ENCODE measurements at places on chromosomes 12 and 14.

DNA sequence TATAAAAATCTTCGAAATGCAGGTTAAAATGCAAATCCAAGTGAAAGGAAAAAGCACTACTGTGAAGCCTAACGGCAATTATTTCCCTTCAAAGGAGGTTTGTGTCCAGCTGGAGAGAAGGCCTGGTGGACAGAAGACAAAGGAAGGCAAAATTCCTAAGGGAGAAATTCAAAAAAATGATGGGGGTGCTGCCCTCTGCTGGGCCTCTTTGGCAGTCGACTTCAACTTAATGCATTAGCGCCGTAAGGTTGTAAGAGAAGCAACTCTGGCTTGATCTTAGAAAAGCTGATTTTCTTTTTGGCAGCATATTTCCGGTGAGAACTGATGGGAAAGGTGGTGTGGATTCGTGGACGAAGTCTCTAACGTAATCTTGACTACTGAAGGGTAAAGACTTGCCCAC is 34.3 kb upstream of the CHFR start:
- DNase-seq = no peak

DNA sequence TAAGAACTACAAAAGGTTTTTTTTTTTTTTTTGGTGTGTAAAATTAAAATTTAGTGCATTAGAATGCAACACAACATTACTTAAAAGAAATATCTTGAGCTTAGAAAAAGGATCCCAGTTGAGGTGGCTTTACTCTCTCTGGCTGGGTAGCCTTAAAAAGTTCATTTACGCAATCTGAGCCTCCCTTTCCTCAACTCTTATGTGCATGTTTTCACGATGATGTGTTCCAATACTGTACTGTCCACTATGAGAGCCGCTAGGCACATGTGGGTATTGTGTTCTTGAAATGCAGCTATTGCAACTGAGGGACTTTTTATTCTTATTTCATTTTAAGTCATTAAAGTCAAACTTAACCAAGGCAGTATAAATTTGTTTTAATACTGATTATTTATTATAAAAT is 460.9 kb upstream of the SYT1 start:
- no peak for DNase-seq

DNA sequence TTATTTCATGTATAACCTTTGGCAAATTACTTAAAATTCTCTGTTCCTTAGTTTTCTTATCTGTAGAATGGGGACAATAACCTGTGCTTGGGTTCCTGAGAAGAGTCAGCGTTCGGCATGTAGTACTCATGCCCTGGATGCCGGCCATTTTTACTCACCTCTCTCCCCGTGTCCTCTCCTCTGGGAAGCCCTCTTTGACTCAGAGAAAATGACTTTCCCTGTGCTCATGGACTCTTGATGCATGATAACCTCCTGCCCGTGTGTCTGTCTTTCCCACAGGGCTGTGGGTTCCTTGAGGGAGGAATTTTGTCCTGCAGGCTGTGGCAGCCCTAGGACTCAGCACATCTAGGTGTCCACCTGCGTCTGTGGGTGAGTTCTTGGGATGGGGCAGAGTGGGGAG is 5.8 kb upstream of the C1RL start:
- no peak for DNase-seq

DNA sequence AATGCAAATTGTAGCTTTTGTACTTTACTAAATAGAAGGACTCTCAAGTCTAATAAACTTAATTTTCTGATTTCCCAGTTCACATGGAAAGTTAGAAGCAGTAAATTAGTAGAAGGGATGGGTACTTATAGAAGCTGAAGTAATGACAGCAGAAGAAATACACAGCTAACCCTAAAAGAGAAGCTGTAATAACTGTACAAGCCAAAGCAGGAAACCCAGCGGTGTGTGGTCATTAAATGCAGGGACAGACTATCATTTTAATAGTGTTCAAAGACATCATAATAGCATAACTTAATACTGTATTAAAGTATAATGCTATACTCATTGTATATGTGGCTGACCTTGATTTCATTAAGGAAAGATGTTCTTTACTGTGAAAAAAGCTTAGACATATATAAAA is 74.9 kb downstream of the PCNX1 start:
- no peak for DNase-seq

DNA sequence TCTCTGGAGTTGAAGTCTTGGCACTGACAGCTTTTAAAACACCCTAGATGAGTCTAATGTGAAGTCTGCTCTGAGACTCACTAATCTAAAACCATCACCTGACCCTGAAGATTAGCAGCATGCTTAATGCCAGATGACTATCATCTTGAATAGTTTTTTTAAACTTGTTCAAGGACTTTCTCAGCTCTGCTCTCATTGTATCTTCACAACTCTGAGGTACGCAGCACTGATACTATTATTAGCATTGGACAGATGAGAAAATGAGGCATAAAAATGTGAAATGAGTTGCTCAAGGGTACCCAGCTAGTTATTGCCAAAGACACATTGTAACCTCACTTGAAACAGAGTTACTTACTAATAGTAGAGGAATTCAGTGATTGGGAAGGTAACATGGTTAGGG is 4.8 kb downstream of the SLC38A1 start:
- no peak for DNase-seq

DNA sequence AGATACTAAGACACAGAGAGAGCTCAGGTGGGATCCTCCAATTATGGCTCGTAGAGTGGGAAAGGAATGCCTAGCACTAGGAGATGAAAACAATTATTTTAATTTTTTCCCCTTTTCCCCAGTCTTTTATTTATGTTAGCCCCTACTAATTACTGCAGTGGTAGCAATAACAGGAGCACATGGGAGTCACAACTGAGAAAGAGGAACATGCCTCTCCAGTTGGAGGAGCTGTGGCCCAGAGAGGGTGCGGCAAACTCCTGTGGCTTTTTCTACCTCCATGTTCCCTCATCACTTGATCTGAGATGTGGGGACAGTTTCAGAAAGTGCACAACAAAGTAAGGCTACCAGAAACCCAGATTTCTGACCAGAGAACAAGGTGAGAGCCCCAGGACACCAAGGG is 25.9 kb upstream of the POC1B start:
- DNase-seq = no peak

Measured in stimulated activated CD4-positive, alpha-beta T cell treated with anti-CD3 and anti-CD28 coated beads, TNF-alpha, amount 100 ng/mL, for 1 hour (primary cell).